Frontal cortex (tissue), 4 donors: ENCODE measurements at places on chromosomes 4 and X. TPM values are rescaled to one million over a fixed set of nuclear protein-coding genes. Genes with fewer than 3 reads are reported as not detected.

DNA sequence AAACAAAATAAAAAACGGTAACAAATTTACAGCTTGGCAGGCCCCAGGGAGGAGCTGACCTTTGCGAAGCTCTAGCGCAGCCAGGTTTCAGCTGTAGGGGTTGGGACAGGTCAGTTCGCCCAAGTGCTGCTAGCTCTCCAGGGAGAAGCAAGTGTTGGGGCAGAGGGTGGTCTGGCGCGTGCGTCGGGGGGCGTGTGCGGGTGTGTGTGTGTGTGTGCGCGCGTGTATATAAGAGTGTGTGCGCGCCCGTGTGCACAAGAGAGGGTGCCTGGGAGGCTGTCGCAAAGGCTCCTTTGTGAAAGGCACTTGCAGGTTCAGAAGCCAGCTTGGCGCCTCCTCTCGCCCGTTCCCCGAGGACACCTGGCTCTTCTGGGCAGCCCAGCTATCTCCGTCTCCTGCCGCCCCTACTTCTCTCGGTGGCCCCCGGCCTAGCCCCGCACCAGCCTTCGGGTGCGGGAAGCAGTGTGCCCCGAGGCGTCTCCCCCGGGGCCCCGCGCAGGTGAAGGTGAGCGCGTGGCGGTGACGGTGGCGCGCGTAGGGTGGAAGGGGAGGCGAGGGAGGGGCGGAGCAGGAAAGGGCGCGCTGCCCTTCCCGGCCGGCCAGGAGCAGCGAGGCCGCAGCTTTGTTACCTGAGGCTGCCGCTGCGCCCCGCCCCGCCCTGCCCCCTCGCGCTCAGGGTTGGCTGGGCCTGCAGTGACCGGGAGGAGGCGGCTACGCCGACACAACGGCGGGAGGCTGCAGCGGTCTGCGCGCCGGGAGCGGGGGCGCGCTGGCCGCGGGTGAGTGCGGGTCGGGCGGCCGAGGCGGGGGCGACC, at the start of gene FHDC1:
TSS of gene FHDC1 (plus strand) at position 693 of the 815 bp plus-strand sequence. CDS start 6,735 bp downstream, outside the sequence.
- DNase-seq, result peak; percentile 67

The C1QTNF7 gene
- total RNA-seq, result 0.41 TPM

DNA sequence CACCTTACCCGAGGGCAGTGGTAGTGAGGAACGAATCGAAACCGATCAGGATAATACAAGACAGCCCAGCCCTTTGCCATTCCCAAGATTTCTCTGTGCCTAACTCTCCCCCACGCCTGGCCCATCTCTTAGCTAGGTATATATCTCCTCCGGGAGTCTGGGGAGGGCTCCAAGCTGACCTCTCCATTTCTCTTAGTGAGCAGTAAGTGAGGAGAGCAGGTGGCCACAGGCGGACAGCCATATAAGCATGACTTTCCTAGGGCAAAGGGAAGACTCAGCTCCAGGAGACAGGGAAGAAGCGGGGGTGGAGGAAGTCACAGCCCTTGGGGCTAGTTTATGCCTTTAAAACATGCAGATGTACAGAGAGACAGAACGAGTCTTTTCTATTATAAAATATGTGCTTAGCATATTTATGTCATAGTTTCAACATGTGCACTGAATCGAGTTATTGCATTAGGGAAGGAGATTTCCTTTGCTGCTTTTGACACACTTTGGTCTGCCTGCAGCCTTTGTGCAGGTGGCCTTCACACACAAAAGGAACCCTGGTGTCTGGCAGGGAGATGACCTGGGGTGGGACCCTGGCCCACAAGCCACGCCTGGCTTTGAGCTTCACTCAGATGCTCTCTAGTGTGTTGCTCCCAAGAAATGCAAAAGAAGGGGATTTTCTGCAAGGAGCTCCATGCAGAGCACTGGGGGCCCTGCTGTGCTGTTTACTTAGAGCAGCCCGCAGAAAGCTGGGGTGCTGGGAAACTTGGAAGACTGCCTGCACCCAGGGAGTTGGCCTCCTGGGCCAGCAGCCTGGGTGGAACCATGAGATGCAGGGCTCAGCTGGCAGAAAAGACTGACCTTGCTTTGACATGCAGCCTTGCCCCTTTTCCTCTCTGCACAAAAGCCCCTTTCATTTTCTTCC, 613.3 kb downstream of the BCOR start:
- DNase-seq, result no peak

The FGFBP1 gene
- not detected for total RNA-seq

DNA sequence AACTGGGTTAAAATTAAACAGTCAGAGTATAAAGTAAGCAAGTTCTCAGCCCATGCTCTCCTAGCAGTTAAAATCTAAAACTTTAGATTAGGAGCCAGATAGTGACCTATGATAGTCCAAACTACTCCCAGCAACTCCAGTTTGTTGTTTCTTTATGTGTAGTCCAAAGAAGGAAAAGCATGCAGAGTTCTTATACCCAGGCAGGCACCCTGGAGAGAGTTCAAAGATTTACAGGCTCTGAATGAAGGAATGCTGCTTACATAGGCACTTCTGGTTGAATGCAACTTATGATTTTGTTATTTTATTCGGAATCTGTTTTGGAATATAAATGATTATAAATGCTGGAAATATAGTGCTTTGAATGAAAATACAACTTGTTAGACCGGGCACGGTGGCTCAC, 67.2 kb downstream of the GPAT3 start:
- DNase-seq, result no peak

- DNase-seq, result no peak
Measured at GRCh38 chrX:14354521-14354920, 174.8 kb upstream of the GLRA2 start.

The LDB2 gene
- total RNA-seq, result 216 TPM

DNA sequence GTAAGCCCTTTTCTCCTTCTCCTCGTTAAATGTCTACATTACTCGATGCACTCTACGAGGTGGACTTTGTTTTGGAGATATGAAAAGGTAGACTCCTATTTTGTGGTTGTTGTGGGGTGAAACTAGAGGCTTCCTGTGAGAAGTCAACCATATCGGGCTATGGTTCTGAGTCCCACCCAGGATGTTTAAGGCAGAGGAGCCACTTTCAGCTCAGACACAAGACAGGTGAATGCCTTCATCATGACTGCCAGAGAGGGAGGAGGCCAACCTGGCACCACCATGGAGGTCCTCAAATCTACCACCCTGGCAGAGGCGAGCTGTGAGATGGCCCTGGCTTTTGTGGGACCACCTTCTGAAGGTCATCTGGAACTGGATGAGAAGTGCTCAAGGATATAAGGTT, 154.4 kb upstream of the KLF3 start:
- no peak for DNase-seq

The DCHS2 gene
- total RNA-seq, result 11.0 TPM

- DNase-seq, result no peak
Measured at GRCh38 chr4:8723222-8723980, 130.8 kb downstream of the CPZ start.

GRCh38 chr4:187887906-187888305, 107.7 kb upstream of the ZFP42 start:
- no peak for DNase-seq

- DNase-seq, result no peak
Measured at GRCh38 chrX:84933956-84934556, 69.6 kb upstream of the APOOL start.

The CSAG2 gene
- not detected for total RNA-seq

GRCh38 chr4:94349193-94349592, 6.6 kb upstream of the HPGDS start:
- DNase-seq, result no peak

DNA sequence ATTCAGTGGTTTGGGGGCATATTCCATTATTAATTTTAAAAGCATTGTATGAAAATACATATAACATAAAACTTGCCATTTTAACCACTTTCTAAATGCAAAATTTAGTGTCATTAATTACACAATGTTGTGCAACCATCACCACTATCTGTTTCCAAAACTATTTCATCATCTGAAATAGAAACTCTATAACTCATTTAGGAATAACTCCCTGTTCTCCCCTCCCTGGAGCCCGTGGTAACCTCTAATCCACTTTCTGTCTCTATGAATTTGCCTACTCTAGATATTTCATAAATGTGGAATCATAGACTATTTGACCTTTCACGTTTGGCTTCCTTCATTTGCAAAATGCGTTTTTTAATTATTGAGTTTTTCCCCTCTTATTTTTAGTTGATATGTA, 101.4 kb upstream of the GPC4 start:
- DNase-seq, result no peak

The CLDN22 gene
- not detected for total RNA-seq

- DNase-seq, result no peak
Measured at GRCh38 chrX:49192722-49193328, 6.7 kb upstream of the PRICKLE3 start.

The PDCL2 gene
- not detected for total RNA-seq

The BOD1L1 gene
- total RNA-seq, result 45.2 TPM

DNA sequence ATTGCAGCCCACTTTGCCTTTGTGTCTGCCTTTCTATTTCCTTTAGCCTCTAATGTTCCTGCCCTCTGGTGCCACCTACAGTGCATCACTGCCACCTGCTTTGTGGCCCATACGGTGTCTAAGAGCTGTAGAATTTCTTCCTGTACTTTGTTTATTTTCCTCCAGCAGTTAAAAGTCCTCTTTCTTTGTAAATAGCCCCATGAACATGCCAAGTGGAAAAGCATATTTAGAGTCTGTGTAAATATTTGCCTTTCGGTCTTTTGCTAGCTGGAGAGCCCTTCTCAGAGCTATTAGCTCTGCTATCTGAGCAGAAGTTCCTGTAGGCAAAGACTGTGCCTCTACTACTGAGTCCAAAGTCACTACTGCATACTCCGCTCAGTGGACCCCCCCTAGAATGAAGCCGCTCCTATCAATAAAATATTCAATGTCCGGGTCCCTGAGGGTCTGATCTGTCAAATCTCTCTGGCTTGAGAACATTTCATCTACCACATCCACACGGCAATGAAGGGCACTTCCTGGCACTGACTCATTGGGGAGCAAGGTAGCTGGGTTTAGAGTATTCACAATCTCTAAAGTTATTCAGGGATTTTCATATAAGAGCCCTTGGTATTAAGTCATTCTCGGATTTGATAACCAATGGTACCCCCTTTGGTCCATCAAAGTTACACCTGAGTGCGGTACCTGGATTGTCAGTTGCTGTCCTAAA, 36.3 kb downstream of the SULT1E1 start:
- no peak for DNase-seq

GRCh38 chrX:101274198-101274597, 16.9 kb downstream of the TAF7L start:
- no peak for DNase-seq

DNA sequence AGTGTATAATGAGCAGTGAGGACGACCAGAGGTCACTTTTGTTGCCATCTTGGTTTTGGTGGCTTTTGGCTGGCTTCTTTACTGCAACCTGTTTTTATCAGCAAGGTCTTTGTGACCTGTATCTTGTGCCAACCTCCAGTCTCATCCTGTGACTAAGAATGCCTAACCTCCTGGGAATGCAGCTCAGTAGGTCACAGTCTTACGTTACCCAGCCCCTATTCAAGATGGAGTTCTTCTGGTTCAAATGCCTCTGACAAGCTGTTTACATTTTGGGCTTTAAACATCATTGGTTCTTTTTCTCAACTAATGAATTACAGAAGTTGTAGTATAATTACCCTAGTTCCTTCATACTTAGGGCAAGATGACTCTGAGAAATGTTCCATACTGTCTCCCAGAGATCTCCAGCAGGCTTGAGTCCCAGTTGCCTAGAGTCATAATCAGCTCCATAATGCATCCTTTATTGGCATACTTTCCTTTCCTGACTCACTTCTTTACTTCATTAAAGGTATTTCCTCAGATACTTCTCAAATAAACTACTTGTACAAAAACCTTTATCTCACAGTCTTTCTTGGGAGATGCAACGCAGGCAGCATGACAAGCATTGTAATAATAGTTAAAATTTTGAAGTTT, 136.5 kb downstream of the KDM6A start:
- DNase-seq, result no peak

DNA sequence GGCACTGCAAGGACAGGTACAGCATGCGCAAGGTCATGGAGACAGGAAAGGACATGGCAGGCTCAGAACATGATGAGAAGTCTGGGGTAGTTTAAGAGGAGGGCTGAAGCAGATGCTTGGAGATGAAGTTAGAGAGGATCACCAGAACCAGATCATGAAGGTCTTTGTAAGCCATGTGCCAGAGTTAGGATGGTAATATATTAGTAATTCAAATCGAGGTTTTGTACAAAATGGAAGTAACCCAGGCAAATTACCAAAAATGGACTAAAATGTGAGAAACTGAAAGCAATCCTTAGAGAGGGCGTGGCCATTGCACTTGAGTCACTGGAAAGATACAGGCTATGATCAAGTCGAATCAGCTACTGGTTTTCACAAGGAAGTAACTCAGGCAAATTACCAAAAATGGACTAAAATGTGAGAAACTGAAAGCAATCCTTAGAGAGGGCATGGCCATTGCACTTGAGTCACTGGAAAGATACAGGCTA, 13.5 kb downstream of the RXFP1 start:
- no peak for DNase-seq

The ANXA5 gene
- total RNA-seq, result 31.8 TPM

DNA sequence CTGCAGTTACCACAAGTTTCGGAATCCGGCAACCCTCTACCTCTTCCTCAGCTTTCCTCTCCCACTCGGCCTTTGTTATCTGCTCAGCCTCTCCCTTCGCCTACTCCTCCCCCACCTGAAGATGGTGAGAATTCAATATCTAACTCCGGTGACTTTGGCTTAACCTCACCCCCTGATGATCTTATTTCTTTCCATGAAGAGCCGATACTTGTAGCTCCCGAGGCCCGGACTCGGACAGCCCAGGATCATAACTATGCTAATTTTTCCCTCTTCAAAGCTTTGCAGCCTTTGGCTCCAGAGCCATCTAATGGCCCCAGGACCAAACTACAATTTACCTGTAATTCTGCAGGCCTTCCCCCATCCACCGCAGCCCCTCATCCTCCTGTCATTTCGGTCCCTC, 32.0 kb upstream of the MGST2 start:
- no peak for DNase-seq

GRCh38 chrX:2924151-2924550, 5.0 kb downstream of the ARSD start:
- no peak for DNase-seq

DNA sequence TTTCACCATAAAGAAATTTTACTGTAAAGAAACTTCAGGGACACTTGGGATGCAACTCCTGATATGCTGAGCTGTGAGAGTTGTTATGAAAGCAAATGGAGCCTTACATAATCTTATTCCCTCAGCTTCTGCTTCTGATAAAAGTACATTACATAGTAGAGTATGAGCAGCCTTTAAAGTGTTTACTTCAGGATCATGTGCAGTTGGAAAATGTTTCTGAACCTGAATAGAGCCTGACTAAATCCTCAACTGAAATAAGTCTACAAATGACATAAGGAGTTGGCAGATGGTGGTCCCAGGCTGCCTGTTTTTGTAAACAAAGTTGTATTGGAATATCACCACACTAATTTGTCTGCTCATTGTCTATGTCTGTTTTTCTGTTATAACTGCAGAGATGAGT, 19.3 kb downstream of the RASSF6 start:
- no peak for DNase-seq

The DDX53 gene
- not detected for total RNA-seq

DNA sequence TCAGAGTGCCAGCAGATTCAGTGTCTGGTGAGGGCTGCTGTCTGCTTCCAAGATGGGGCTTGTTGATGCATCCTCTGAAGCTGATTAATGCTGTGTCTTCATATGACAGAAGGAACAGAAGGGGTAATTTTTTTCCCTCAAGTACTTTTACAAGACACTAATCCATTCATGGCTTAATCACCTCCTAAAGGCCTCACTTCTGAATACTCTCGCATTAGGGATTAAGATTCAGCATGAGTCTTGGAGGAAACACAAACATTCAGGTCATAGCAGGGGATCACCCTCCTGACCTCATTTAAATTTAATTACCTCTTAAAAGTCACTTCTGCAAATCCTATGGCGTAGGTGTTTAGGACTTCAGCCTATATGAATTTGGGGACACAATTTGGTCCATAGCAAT, 1145.5 kb upstream of the PCDH10 start:
- DNase-seq, result no peak

The ATP2B3 gene
- 7.3 TPM for total RNA-seq

The ALPK1 gene
- 4.9 TPM for total RNA-seq

The SCRG1 gene
- total RNA-seq, result 2.4 TPM
